ENCODE measurements at places on chromosomes 11 and 22.
A peak's percentile ranks its signal among the peaks of the same experiment; 100 is the strongest.

GRCh38 chr11:119864836-119865235 is 135.8 kb upstream of the NECTIN1 start:
- no peak for DNase-seq

DNA sequence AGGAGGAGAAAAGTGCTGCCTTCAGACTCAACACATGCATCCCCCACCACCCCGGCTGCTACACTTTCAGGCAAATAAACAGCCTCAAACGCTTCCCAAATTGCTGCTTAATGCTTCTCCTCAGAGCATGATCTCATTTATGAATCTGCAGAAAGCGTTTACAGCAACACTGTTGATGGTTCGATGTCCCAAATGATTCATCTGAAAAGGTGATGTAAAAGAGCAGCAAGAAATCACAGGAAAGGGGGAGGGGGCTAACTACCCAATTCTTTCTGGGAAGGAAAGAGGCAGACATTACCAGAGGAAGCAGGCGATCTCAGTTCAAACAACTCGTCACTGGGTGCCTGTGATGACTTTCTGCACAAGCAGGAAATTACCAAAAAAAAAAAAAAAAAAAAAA is 119.6 kb downstream of the TENM4 start:
- DNase-seq, result no peak

- no peak for DNase-seq
These were observed 64.6 kb downstream of the KCNJ1 start for GRCh38 chr11:128802358-128802981.

GRCh38 chr11:35608502-35608901 is 9.8 kb upstream of the FJX1 start:
- DNase-seq, result no peak

DNA sequence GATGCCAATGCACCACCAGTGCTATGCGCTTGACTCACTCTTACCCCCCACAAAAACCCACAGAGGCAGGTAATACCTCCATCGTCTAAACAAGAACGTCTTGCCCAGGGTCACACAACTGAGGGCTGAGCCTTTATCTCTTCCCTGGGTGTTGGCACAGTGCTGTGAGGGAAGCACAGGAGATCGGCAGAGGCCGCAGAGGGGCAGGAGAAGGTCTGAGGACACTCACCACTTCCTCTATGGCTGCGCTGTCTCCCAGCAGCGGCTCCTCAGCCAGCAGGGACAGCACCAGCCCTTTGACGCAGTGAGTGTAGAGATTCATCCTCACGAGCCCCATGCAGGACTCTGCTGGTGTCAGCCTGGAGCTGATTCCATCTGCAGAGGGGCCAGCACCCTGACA is 19.9 kb downstream of the HPS4 start:
- no peak for DNase-seq

GRCh38 chr11:122441666-122442035 is 213.9 kb upstream of the UBASH3B start:
- DNase-seq, result peak; percentile 69

GRCh38 chr11:121559606-121560200 is 106.9 kb upstream of the SORL1-AS1 start:
- no peak for DNase-seq

DNA sequence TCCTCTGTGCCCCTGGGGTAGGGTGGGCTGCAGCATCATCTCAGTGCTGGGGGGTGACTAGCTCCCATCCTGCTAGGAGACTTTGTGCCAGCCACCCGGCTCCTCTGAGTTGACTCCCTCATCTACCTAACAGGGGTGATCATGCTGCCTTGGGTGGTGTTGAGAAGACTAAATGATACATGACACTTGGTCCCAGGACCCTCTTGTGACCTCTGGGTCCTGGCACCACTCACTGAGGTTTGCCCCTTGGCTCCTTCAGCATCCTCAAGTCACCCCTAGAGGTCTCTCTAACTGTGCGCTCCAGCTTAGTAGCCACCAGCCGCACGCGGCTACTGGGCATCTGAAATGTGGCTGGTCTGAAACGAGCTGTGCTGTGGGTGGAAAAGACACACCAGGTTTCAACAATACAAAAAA is 72.1 kb downstream of the LRRC32 start:
- DNase-seq, result no peak

DNA sequence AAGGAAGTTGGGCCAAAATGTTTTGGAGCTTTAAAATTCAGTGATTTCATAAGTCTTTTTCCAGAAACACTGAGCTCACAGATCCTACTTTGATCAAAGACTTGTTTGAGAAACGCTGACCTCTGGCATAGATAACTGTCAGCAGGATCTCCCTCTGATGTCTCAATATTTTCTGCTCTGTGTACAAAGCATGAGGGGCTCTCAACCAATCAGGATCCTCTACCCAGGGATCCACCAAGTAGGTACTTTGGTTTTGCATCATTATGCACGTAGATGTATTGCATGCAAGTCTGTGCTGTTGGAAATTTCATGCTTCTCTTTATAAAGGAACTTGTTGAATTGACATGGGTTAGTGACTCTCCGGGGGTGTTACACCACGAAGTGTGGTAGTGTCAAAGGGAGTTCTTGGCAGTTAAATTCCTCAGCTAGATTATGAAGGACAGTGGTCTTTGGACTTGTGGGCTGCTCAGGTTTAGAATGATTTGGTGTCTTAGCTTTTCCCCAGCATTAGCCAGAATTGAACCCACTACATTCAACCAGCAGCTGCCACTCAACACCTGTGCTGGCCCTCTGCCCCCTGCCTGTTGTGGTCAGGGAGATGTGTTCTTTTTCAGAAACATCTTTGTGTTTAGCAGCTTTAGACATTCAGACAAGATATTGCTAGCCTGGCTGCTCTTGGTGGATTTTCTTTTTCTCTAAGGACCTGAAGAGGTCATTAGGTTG is 1.7 kb upstream of the DIXDC1 start:
- no peak for DNase-seq

GRCh38 chr11:134442246-134442645 is 30.2 kb upstream of the B3GAT1 start:
- DNase-seq, result no peak

- DNase-seq, result no peak
These were observed 54.8 kb downstream of the CSTPP1 start for GRCh38 chr11:46991391-46991790.

DNA sequence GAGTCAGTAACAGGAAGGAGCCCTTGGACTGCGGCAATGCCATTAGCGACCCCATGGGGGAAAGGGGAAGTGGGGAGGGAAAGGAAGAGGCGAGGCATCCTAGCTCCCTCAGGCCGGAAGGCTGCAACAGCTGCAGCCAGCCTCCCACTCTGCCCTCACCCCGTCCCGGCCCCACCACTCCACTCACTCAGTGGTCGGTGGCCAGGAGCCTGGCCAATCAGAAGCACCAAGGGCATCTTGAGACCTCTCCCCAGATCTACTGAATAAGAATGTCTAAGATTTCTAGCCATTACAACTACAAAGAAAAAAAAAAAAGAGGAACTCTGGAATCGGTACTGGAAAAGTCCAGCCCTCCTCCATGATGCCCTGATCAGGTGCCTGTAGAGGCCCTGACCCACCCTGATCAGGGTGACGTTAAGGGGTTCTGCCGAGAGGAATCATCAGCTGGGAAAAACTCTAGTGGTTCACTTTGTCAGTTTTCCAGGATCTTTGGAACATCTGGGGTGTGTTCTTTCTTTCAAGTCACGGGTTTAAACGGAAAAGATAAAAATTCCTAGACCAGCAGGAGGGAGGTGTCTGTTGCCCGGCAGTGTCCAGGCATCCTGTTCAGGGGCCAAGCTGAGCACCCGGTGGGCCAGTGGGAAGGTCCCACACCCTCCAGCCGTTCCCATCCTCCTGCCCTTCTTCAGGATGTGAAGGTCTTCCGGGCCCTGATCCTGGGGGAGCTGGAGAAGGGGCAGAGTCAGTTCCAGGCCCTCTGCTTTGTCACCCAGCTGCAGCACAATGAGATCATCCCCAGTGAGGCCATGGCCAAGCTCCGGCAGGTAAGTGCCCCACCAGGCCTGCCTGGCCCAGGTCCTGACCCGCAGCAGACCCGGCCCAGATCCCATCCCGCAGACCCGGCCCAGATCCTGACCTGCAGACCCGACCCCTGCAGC is 14.4 kb downstream of the OAF start:
- DNase-seq, result no peak

DNA sequence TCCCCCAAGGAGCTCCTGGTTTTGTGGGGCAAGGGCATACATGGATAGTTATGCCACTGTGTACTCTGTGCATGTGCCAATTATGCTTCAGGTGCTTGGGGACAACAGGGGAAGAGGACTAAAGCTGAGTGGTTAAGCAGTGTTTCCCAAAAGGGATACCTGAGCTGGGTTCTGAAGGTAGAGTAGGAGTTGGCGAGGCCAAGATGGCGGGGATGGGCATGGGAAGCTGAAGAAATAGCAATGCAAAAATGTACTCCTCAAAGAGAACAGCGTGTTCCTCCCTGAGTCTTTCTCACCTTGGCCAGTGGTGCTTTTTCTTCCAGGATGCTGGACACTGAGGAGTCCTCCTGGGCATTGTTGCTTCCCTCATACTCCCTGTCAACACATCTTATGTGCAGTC is 90.0 kb upstream of the LARGE1 start:
- DNase-seq, result no peak

- DNase-seq, result no peak
These were observed 62.2 kb downstream of the BCR start for GRCh38 chr22:23242473-23243001.

- no peak for DNase-seq
These were observed 3.0 kb downstream of the RASSF10 start for GRCh38 chr11:13012056-13012661.

- no peak for DNase-seq
These were observed 5.9 kb downstream of the PAK1 start for GRCh38 chr11:77467993-77468392.

GRCh38 chr11:18727479-18728236 is 1.7 kb upstream of the IGSF22 start:
- no peak for DNase-seq

- no peak for DNase-seq
These were observed 6.3 kb downstream of the SHANK3 start for GRCh38 chr22:50678651-50679521.

- no peak for DNase-seq
These were observed 17.7 kb downstream of the MAJIN start for GRCh38 chr11:64954201-64954600.

- DNase-seq, result no peak
These were observed 10.0 kb downstream of the STX3 start for GRCh38 chr11:59765068-59765735.

- DNase-seq, result no peak
These were observed 45.2 kb upstream of the ADSL start for GRCh38 chr22:40300884-40301672.

DNA sequence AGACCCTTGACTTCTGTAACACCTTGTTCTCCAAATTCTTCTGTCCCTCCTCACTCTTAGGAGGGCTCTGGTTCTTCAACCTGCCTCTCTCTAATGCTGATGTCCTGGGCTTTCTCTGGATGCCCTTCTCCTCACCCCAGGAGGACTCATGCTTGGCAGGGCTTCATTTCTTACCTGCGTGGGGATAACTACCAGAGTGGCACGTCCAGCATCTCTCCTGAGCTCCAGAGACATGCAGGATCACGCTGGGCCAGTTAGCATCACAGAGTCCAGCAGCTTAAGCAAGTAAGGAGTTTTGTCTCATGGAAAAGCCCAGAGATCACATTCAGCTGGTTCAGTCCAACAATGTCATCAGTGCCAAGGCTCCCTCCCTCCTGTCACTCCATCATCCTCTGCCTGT is 36.4 kb downstream of the RTL6 start:
- no peak for DNase-seq

DNA sequence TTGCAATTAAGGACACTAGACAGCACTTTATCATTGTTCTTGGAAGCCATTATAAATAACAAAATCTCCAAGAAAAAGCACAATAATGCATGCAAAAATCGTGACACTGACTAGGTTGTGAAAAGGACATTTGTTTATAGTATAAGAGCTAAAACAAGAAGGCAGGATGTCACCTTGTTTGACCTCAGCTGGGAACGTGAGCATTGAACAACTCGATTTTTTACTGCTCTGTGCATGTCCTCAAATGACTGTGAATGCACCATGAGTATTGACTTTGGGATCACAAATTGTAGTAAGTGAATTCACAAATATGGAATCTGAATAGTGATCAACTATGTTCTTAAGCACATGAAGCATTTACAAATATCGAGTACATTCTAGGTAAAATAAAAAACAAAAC is 35.3 kb upstream of the ARHGAP20 start:
- DNase-seq, result no peak

GRCh38 chr11:126542334-126543015 is 187.0 kb downstream of the ST3GAL4 start:
- DNase-seq, result no peak

DNA sequence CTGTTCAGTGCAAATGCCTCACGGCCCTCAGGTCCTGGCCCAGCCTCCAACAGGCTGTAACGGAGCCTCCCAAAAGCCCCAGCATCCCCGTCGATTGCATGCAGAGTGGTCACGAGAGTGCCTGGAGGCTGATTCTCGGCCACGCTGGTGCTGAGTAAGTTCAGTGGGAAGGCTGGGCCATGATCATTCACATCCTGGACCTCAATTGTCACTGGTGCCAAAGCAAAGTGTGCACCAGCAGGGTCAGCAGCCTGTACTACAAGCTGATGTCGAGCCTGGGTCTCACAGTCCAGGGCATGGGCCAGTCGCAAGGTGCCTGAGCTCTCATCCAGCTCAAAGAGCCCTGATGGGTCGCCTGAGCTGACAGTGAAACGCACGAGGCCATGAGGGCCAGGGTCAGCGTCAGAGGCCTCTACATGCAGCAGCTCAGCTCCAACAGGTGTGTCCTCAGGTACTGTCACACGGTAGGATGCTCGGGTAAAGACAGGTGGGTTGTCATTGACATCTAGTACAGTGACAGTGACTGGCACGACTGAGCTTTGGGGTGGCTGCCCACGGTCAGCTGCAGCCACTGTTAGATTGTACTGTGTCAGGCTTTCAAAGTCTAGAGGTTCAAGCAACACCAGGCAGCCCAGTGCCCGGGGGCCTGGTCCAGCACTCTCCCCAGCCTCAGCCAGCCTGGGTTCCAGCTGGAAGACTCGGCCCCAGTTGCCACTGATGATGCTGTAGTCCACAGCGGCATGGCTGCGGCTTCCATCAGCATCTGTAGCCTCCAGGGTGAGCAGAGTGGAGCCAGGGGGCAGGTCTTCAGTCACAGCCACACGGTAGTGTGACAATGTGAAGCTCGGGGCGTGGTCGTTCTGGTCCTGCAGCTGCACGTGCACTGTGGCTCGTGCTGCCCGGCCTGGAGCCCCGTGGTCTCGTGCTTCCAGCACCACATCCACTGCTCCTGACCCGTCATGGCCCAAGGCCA is 4.5 kb upstream of the TPP1 start:
- DNase-seq, result no peak

DNA sequence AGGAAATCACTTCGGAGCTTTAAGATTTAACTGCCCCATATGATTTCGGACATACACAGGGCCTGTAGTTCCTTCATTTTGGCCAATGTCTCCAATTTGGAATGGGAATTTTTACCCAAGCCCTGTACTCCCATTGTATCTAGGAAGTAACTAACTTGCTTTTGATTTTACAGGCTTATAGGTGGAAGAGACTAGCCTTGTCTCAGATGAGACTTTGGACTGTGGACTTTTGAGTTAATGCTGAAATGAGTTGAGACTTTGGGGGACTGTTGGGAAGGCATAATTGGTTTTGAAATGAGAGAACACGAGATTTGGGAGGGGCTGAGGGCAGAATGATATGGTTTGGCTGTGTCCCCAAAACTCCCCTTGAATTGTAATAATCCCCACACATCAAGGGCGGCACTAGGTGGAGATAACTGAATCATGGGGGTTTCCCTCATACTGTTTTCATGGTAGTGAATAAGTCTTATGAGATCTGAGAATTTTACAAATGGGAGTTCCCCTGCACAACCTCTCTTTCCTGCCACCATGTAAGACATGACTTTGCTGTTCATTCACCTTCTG is 130.5 kb downstream of the LARGE1 start:
- no peak for DNase-seq

All from globus pallidus (tissue), 1 donor.